ENCODE measurements at places on chromosomes 5 and 9.

- H3K36me3 ChIP-seq: no peaks in the 10 kb centered on the region
- no peaks in the 10 kb centered on the region for H3K27me3 ChIP-seq
- H3K27ac ChIP-seq: no peak overlapping the region
- H3K4me1 ChIP-seq: no peaks in the 10 kb centered on the region
These were observed 442.0 kb downstream of the DMRT2 start for GRCh38 chr9:1492156-1492555.

- no peaks in the 10 kb centered on the region for H3K36me3 ChIP-seq
- no peaks in the 10 kb centered on the region for H3K4me1 ChIP-seq
- H3K27me3 ChIP-seq: no peaks in the 10 kb centered on the region
- DNase-seq: no peak
- no peak overlapping the region for H3K27ac ChIP-seq
These were observed 223.7 kb upstream of the GRAMD2B start for GRCh38 chr5:126199467-126199866.

GRCh38 chr9:106621313-106622163 is 241.4 kb upstream of the ZNF462 start:
- no peaks in the 10 kb centered on the region for H3K4me1 ChIP-seq
- H3K36me3 ChIP-seq: no peaks in the 10 kb centered on the region
- no peak overlapping the region for H3K27ac ChIP-seq
- no peak overlapping the region for H3K4me3 ChIP-seq
- H3K27me3 ChIP-seq: no peaks in the 10 kb centered on the region
- DNase-seq: no peak

DNA sequence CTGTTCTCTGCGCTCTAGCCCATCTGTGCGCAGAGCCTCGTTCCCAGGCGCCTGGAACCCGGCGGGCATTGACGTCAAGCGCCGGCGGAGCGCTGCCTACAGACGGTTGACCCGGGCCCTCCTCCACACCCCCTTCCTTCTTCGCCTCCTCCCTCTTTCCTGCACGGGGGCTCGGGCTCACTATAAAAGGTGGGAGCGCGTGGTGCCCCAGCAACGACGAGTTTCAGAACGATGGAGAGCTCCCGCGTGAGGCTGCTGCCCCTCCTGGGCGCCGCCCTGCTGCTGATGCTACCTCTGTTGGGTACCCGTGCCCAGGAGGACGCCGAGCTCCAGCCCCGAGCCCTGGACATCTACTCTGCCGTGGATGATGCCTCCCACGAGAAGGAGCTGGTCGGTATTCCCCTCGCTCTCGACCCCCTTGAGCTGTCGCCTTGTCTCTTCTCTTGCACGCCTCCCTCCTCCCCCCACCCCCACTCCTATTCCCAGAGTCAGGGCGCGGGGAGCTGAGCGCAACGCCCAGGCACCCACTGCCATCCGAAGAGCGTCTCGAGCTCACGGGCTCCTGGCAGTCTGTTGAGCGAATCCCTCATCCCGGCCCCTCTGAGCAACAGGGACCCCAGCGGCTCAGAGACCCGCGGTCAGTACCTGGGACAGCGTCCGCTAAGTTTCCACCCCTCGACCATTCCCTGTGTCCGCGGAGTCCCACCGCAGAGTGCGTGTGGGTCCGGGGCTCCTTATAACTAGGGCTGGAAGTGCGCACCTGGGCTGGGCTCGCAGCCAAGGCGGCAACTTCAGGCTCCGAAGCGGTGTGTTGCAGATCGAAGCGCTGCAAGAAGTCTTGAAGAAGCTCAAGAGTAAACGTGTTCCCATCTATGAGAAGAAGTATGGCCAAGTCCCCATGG is at the start of gene CARTPT:
Gene CARTPT, plus strand, starts transcription at position 213 of the 902 bp plus-strand sequence. Its CDS starts 19 bp downstream, at position 232.
- H3K4me1 ChIP-seq: no peaks in the 10 kb centered on the region
- H3K4me3 ChIP-seq: no peak within 1 kb of the TSS
- DNase-seq: no peak
- H3K27me3 ChIP-seq: peaks cover 10% of the 10 kb centered on the region

GRCh38 chr5:74328221-74328630 is 312.3 kb downstream of the ENC1 start:
- H3K36me3 ChIP-seq: no peaks in the 10 kb centered on the region
- H3K27me3 ChIP-seq: no peaks in the 10 kb centered on the region
- H3K4me1 ChIP-seq: peaks cover 16% of the 10 kb centered on the region
- no peak overlapping the region for H3K27ac ChIP-seq
- DNase-seq: no peak
- H3K4me3 ChIP-seq: no peak overlapping the region

DNA sequence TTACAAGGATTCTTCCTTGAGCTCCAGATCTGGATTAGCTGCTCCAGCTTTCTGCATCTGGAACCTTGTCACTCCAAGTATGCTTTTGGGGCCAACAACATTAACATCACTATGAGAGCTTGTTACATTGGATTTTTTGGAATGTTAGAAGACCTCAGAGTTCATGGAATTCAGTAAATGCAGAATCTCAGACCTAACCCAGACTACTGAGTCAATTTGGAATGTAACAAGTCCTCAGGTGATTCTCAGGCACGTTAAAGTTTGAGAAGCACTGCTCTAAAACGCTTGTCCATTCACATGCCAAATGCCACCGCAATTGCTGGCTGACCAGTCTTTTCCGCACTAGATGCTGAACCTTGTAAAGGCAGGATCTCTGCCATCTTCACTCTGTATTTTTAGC is 251.4 kb upstream of the TRIM32 start:
- DNase-seq: no peak
- no peaks in the 10 kb centered on the region for H3K36me3 ChIP-seq
- H3K4me3 ChIP-seq: no peak overlapping the region
- H3K27ac ChIP-seq: no peak overlapping the region
- no peaks in the 10 kb centered on the region for H3K4me1 ChIP-seq

DNA sequence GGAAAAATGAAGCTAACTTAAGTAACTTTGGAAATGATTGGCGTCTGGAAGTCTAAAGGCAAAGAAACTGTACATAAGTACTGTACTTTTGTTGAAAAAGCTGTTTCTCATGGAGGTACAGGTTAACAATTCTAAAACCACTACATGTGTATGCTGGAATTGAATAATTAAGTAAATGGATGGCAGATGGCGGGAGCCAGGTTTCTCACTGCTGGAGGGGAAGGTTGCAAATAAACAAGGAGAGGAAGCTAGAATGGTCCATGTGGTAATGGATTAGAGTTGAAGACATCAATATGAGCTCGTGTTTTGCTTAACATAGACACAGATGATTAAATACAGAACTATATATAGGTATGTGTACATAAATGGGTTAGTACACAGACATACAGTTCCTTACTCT is 43.2 kb upstream of the ASTN2 start:
- no peak overlapping the region for H3K4me3 ChIP-seq
- DNase-seq: no peak
- H3K36me3 ChIP-seq: no peaks in the 10 kb centered on the region
- no peaks in the 10 kb centered on the region for H3K4me1 ChIP-seq
- no peaks in the 10 kb centered on the region for H3K27me3 ChIP-seq

DNA sequence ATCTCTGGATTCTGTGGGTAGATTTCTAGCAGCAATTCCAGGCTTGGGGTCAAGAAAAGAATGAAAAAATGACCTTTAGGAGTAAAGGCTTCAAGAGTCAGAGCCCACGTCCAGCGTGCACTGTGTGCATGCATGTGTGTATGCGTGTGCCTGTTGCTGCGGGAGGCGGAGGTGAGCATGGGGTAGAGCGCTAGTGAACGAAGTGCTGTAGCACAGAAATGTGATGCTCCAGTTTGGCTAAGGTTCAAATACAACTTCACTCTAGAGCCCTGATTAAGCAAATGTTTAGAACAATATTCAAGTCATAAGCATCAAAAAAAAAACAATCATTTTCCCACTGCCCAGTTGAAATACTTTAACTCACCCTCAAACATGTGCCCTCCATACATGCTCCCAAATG is 403.9 kb downstream of the ZNF608 start:
- H3K27ac ChIP-seq: no peak overlapping the region
- H3K4me1 ChIP-seq: no peaks in the 10 kb centered on the region
- no peak overlapping the region for H3K4me3 ChIP-seq
- DNase-seq: no peak
- no peaks in the 10 kb centered on the region for H3K27me3 ChIP-seq

GRCh38 chr9:135303280-135303647 is 176.3 kb upstream of the PPP1R26 start:
- no peak overlapping the region for H3K27ac ChIP-seq
- H3K4me3 ChIP-seq: no peak overlapping the region
- no peaks in the 10 kb centered on the region for H3K4me1 ChIP-seq
- no peaks in the 10 kb centered on the region for H3K36me3 ChIP-seq
- DNase-seq: no peak

DNA sequence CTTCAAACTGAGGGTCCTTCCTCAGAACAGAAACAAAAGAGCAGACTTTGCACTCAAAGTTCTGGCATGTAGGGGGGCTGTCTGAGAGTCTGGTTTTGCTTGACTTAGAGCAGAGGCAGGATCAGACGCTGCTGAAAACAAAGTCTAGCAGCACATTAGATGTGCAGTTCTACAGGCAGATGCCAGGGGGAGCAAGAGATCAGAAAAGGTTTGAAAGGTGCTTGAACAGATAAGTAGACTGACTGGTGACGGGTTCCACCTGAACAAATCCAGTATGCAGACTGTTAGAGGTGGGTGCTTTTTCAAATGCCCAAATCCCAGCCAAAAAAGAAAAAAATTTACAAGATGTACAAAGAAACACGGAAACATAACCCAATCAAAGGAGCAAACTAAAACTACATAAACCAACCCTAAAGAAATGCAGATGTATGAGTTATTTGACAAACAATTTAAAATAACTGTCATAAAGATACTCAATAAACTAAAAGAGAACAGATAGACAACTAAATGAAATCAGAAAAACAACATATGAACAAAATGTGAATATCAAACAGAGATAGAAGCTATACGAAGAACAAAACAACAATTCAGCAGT is 194.7 kb upstream of the FREM1 start:
- peak; percentile 36 for DNase-seq
- H3K36me3 ChIP-seq: no peaks in the 10 kb centered on the region
- no peak overlapping the region for H3K27ac ChIP-seq
- no peaks in the 10 kb centered on the region for H3K4me1 ChIP-seq
- H3K4me3 ChIP-seq: no peak overlapping the region

- no peaks in the 10 kb centered on the region for H3K27me3 ChIP-seq
- H3K36me3 ChIP-seq: no peaks in the 10 kb centered on the region
- no peak for DNase-seq
- no peaks in the 10 kb centered on the region for H3K4me1 ChIP-seq
These were observed 189.5 kb upstream of the PPP1R26 start for GRCh38 chr9:135290086-135290485.

DNA sequence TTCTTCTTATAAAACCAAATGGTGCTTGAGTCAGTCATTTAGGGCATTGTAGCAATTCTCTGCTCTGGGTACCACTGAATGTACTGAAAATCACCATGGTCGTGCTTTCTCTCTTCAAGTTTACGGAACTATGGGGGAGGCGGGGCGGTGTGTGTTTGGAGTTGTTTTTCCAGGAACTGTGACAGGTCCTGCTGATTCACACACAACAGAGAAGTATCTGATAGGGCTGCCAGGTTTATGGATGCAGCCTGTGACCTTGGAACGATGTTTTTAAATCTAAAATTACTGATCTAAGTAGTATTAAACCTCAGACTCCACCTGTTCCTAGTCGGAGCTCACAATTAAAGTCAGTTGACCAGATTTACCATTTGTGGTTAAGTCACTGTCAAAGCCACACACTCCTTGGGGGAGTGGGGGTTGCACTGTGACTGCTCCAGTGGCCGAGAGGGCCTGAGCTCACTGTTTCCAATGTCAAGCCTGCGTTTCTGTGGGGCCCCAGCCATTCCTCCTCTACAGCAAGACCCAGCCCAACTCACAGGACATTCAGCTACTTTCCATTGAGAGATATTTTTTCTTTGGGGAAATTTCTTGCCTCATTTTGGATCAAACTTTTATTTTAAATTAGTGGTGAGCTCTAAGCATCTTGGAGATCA is 44.4 kb downstream of the GADD45G start:
- H3K27me3 ChIP-seq: no peaks in the 10 kb centered on the region
- H3K27ac ChIP-seq: no peak overlapping the region
- DNase-seq: no peak

- no peaks in the 10 kb centered on the region for H3K36me3 ChIP-seq
- DNase-seq: no peak
- peak overlapping the region; percentile 97 for H3K27ac ChIP-seq
- peak overlapping the region; percentile 96 for H3K4me3 ChIP-seq
- H3K27me3 ChIP-seq: no peaks in the 10 kb centered on the region
These were observed 625 bp upstream of the UBLCP1 start for GRCh38 chr5:159262472-159262858.

- no peak overlapping the region for H3K4me3 ChIP-seq
- no peaks in the 10 kb centered on the region for H3K27me3 ChIP-seq
- DNase-seq: no peak
- no peaks in the 10 kb centered on the region for H3K36me3 ChIP-seq
- H3K4me1 ChIP-seq: peaks cover 8% of the 10 kb centered on the region
These were observed 4.2 kb downstream of the GCNT1 start for GRCh38 chr9:76463211-76463610.

- DNase-seq: no peak
- no peak overlapping the region for H3K27ac ChIP-seq
- no peaks in the 10 kb centered on the region for H3K27me3 ChIP-seq
- H3K36me3 ChIP-seq: no peaks in the 10 kb centered on the region
These were observed 167.8 kb downstream of the COL23A1 start for GRCh38 chr5:178422400-178422775.

- no peaks in the 10 kb centered on the region for H3K4me1 ChIP-seq
- no peak overlapping the region for H3K27ac ChIP-seq
- no peaks in the 10 kb centered on the region for H3K27me3 ChIP-seq
- no peak overlapping the region for H3K4me3 ChIP-seq
- no peaks in the 10 kb centered on the region for H3K36me3 ChIP-seq
- no peak for DNase-seq
These were observed 48.5 kb upstream of the AGXT2 start for GRCh38 chr5:35096216-35096615.

DNA sequence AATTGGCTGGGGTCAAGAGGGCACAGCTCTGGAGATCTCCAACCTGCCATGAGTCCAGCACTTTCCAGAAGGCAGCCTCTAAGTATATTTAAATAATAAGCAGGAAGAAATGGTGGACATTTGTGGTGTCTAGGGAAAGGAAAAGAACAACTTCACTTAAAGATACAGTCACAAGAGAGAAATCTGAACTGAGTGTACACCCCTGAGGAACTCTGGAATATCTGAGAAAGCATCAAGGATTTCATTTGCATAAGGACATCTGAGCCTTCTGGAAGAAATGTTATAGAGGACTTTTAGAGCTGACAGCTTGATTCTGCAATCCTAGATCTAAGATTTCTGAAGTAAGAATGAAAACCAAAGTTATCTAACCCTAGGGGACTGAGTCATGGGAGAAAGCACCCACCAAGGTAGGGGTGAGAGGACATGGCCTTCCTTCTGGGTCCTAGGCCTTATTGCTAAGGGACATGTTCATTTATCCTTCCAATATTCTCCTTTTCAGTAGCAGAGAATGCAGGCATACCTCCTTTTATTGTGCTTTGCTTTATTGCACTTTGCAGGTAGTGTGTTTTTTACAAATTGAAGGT is 253.4 kb upstream of the SLC24A2 start:
- H3K27ac ChIP-seq: no peak overlapping the region
- no peak overlapping the region for H3K4me3 ChIP-seq
- no peak for DNase-seq
- H3K27me3 ChIP-seq: no peaks in the 10 kb centered on the region

GRCh38 chr5:146891511-146891910 is 13.0 kb upstream of the PPP2R2B start:
- H3K27ac ChIP-seq: no peak overlapping the region
- H3K4me3 ChIP-seq: no peak overlapping the region
- H3K4me1 ChIP-seq: peaks cover 6% of the 10 kb centered on the region
- no peaks in the 10 kb centered on the region for H3K36me3 ChIP-seq
- DNase-seq: no peak

- H3K4me3 ChIP-seq: no peak overlapping the region
- H3K27ac ChIP-seq: no peak overlapping the region
- no peak for DNase-seq
- no peaks in the 10 kb centered on the region for H3K36me3 ChIP-seq
- no peaks in the 10 kb centered on the region for H3K27me3 ChIP-seq
These were observed 95.5 kb downstream of the GHR start for GRCh38 chr5:42518595-42519221.
